ENCODE measurements at places on chromosomes 7 and 10.

DNA sequence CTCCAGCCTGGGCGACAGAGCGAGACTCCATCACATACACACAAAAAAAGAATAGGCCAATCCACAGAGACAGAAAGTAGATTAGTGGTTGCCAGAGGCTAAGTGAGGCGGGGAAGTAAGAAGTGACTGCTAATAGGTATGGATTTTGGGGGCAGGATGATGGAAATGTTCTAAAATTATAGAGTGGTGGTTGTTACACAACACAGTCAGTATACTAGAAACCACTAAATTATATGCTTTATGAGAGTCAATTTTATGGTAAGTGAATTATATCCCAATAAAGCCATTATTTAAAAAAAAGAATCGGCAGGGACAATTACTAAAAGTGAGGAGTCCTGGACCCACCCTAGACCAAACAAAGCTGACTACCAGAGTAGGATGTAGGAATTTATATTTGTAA, 24.3 kb downstream of the DENND2A start:
- no peak overlapping the region for H3K4me3 ChIP-seq
- no peaks in the 10 kb centered on the region for H3K4me1 ChIP-seq
- H3K27me3 ChIP-seq = no peaks in the 10 kb centered on the region
- no peaks in the 10 kb centered on the region for H3K36me3 ChIP-seq
- H3K27ac ChIP-seq = no peak overlapping the region

- H3K27me3 ChIP-seq = no peaks in the 10 kb centered on the region
- DNase-seq = peak; percentile 19
- H3K27ac ChIP-seq = no peak overlapping the region
- no peaks in the 10 kb centered on the region for H3K4me1 ChIP-seq
- no peak overlapping the region for H3K4me3 ChIP-seq
Observed at GRCh38 chr10:6458814-6459213, 121.3 kb downstream of the PRKCQ start.

DNA sequence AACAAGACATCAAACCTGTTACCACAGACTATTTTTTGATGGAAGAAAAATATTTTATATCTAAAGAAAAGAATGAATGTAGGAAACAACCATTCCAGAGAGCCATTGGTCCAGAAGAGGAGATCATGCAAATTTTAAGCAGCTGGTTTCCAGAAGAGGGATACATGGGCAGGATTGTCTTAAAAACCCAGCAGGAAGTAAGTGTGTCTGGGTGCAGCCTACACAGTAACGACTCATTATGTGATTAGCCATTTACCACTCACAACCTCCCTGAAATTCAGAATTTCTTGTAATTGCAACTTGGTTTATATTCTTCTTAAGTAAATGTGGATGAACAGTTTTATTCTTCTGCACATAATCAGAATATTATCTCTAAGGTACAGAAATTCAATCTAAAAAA, 46.2 kb downstream of the NOC3L start:
- no peaks in the 10 kb centered on the region for H3K4me1 ChIP-seq
- no peak overlapping the region for H3K4me3 ChIP-seq
- no peaks in the 10 kb centered on the region for H3K36me3 ChIP-seq
- H3K27me3 ChIP-seq = peaks cover 17% of the 10 kb centered on the region

DNA sequence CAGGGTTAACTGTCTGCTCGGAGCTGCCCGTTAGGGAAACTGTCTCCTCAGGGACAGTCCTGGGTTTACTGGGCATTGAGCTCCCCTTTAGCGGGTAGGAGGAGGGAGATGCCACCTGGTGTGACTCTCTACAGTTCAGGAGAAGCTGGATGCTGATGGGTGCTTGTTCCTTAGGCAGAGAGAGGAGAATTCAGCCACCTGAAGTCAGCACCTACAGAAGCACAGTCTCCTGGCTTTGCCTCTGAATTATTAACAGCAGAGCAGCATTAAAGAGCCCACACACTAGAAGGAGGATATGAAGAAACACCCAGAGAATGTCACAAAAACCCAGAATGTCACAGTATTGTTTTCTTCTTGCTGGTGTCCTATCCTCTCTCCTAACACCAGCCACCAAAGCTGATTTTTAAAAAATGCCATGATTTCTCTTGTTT, 696 bp downstream of the GIMAP4 start:
- H3K36me3 ChIP-seq = no peaks in the 10 kb centered on the region
- no peaks in the 10 kb centered on the region for H3K27me3 ChIP-seq
- H3K4me1 ChIP-seq = peaks cover 14% of the 10 kb centered on the region
- no peak overlapping the region for H3K4me3 ChIP-seq
- DNase-seq = no peak
- no peak overlapping the region for H3K27ac ChIP-seq

DNA sequence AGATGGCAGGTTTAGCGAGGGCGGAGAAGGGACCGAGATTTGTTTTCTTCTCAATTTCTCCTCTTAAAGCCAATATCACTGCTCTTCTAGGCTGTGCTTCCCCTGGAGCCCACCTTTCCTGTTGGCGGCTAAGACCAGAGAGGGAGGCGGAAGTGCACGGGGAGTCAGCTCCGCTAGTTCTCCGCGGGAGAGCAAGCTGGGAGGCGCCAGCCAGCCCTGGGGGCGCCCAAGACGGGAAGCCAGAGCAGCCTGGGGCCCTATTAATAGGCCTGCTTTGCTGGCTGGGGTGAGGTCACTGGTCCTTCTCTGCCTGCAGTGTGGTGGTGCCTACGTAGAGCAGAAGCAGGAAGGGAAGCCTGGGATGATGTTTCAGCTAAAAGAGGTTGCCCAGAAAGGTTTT, 61.6 kb downstream of the LSM5 start:
- no peaks in the 10 kb centered on the region for H3K4me1 ChIP-seq
- H3K27me3 ChIP-seq = no peaks in the 10 kb centered on the region
- H3K4me3 ChIP-seq = no peak overlapping the region

- H3K4me3 ChIP-seq = no peak overlapping the region
- no peaks in the 10 kb centered on the region for H3K4me1 ChIP-seq
- DNase-seq = no peak
- H3K27me3 ChIP-seq = no peaks in the 10 kb centered on the region
Observed at GRCh38 chr10:22022257-22023032, 18.9 kb upstream of the DNAJC1 start.

DNA sequence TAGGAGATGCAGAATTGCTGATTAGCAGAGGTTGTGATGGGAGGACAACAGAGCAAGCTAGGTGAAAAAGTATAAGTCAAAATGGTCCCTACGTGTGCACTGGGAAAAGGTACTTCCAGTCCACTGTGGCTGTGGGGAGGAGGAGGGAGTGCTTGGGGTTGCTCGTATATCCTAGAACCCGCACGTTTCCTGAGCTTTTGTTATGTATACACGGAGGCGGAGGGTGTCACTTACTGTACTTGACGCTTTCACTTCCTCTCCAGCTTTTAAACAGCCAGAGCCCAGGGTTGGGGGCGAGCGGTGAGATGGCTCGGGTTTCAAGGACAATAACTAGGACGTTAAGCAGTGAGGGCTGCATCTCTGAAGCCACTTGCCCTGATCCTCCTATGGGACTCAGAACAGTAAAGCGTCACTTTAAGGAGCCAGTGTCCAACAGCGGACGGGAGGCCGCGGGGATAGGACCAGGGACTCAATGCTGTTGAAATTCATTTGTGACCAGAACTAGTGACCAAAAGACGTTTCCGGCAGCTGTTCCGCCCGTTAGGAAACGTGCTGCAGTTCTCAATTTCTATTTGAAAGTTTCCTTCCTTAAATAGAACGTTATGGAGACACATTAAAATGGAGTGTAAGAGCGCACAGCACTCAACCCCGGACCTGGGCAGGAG, 985 bp upstream of the ETV1 start:
- no peak overlapping the region for H3K27ac ChIP-seq
- H3K36me3 ChIP-seq = no peaks in the 10 kb centered on the region
- DNase-seq = no peak
- H3K27me3 ChIP-seq = no peaks in the 10 kb centered on the region
- H3K4me3 ChIP-seq = no peak overlapping the region
- H3K4me1 ChIP-seq = no peaks in the 10 kb centered on the region

DNA sequence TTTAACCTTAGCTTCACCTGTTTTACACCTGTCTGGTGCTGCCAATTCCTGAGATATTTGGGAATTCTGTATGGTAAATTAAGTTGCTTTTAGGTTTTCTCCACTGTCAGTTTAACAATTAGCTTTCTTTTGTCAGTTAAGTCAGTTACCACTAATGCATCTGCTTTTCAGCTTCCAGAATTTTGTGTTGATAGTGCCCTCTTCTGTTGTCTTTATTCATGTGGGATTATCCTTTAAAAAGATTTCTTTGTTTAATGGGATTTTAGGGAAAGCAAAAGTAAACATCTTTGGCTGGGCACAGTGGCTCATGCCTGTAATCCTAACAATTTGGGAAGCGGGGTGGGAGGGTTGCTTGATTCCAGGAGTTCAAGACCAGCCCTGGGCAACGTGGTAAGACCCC, 8.1 kb downstream of the TFAM start:
- no peak for DNase-seq
- no peak overlapping the region for H3K4me3 ChIP-seq
- H3K36me3 ChIP-seq = peaks cover 98% of the 10 kb centered on the region

GRCh38 chr10:30722956-30723620, 93.5 kb upstream of the LYZL2 start:
- peaks cover 6% of the 10 kb centered on the region for H3K4me1 ChIP-seq
- no peak for DNase-seq
- H3K4me3 ChIP-seq = no peak overlapping the region
- H3K27me3 ChIP-seq = no peaks in the 10 kb centered on the region
- no peaks in the 10 kb centered on the region for H3K36me3 ChIP-seq

DNA sequence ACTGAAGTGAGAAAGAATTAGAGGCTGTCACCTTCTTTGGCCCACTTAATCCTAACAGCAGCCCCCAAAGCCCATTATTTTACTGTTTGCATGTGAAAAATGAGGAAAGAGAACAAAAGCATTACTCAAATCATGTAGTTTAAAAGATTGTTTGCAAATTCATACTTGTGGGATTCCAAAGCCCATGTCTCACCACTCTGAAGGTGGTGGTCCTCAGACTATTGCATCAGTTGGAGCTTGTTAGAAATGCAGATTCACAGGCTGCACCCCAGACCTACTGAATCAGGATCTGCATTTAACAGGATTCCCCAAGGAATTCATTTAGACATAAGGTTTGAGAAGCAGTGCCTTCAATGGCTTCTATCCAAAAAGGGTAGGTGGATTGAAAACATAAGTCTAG, 93.7 kb upstream of the PDE1C start:
- H3K36me3 ChIP-seq = no peaks in the 10 kb centered on the region
- H3K4me1 ChIP-seq = no peaks in the 10 kb centered on the region
- no peaks in the 10 kb centered on the region for H3K27me3 ChIP-seq
- DNase-seq = no peak

DNA sequence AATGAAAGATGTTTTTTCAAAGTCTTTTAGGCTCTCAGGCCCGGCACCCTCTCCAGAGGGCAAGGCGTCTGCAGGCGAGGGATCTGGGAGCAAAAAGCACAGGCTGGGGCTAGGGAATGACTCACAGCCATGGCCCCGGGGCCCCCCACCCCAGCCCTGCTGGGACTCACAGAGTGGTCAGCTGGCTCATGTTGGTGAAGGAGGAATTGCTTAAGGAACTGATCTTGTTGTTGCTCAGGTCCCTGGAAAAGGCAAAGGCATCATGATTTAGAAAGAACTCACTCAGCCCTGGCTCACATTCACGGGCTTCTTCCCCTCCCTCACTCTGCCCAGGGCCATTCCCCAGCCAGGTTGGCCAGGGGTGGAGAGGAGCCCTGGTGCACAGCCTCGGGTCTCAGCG, 151.5 kb downstream of the SLIT1 start:
- H3K27me3 ChIP-seq = peaks cover 3% of the 10 kb centered on the region
- no peak for DNase-seq
- H3K27ac ChIP-seq = no peak overlapping the region
- no peak overlapping the region for H3K4me3 ChIP-seq
- no peaks in the 10 kb centered on the region for H3K4me1 ChIP-seq

DNA sequence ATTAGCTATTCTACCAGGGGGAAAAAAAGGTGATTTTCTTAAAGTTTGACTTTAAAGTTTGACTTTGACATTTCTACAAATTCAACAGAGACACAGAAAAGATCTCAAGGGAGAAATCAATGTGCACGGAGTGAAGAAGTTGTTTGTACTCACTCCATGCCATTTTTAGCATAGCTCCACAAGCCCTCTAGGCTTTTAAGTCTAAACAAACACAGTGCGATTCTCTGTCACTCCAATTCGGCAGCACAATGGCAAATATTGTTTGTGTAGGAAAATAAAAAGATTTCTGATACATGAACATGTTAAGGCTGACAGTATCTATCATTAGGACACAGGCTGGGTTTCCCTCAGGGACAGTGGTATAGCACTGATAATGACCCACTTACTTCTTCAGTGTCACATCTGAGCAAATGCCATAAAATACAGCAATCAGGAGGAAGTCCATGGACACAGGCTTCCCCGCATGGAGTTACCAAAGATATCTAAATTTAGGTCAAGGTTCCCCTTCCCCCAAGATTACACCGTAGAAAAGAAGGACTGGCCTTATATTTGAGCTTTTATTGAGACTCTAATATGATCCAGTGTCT, 28.0 kb downstream of the GSAP start:
- H3K27ac ChIP-seq = no peak overlapping the region
- H3K4me1 ChIP-seq = no peaks in the 10 kb centered on the region
- no peaks in the 10 kb centered on the region for H3K27me3 ChIP-seq

GRCh38 chr10:110317866-110318850, 13.4 kb upstream of the SMNDC1 start:
- no peak overlapping the region for H3K27ac ChIP-seq
- H3K36me3 ChIP-seq = no peaks in the 10 kb centered on the region
- no peak for DNase-seq
- no peak overlapping the region for H3K4me3 ChIP-seq
- no peaks in the 10 kb centered on the region for H3K4me1 ChIP-seq

DNA sequence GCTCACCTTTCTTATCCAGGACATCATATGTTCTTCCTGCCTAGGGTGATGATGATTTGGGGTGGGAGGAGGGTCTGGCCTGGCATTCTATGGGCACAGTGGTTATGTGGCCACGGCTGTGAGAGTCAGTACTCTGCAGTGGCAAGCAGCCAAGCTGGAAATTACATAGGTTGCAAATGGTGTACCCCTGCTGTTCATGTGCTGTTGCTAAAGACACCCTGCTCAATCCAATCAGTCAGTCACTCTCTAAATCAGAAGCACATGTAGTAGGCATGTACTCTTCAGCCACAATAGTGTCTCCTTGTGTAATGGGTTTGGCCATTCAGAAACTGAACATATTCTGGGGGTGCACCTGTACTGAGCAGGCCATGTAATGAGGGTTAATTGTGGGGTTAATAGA, 449.1 kb upstream of the ANKRD30A start:
- H3K4me3 ChIP-seq = no peak overlapping the region
- H3K36me3 ChIP-seq = no peaks in the 10 kb centered on the region
- H3K4me1 ChIP-seq = no peaks in the 10 kb centered on the region
- no peaks in the 10 kb centered on the region for H3K27me3 ChIP-seq

- H3K4me3 ChIP-seq = no peak overlapping the region
- no peak overlapping the region for H3K27ac ChIP-seq
- no peaks in the 10 kb centered on the region for H3K27me3 ChIP-seq
Observed at GRCh38 chr7:121366852-121367431, 29.2 kb downstream of the FAM3C start.
